PC-3 (cell line): ENCODE measurements at places on chromosomes 16 and 17. TPM values are rescaled to one million over a fixed set of nuclear protein-coding genes. Genes with fewer than 3 reads are reported as not detected.

Gene HASPIN
- total RNA-seq = 10.6 and 12.7 TPM in 2 replicates

Gene CPHXL2
- not detected in 2 replicates for total RNA-seq

Gene MYCBPAP
- total RNA-seq = 0.29 and 1.9 TPM in 2 replicates

Gene FSCN2
- total RNA-seq = 0.87 and 2.4 TPM in 2 replicates

Gene ABCA6
- not detected in 2 replicates for total RNA-seq

Gene ASIC2
- 0.11 and 0.12 TPM in 2 replicates for total RNA-seq

GRCh38 chr16:49630783-49631182 lies 225.1 kb downstream of the ZNF423 start:
- no peak for DNase-seq

GRCh38 chr16:4203748-4204147 lies 38.1 kb downstream of the SRL start:
- DNase-seq = no peak

GRCh38 chr16:17448640-17449638 lies 21.8 kb downstream of the XYLT1 start:
- DNase-seq = no peak

- DNase-seq = no peak
Measured at GRCh38 chr16:30394592-30395154, 547 bp upstream of the ZNF48 start.

- DNase-seq = peak; percentile 16
Measured at GRCh38 chr16:19522397-19522732, 467 bp upstream of the GDE1 start.

GRCh38 chr17:67272312-67273047 lies 27.5 kb upstream of the HELZ start:
- no peak for DNase-seq
